Activated naive CD8-positive, alpha-beta T cell treated with anti-CD3 and anti-CD28 coated beads, Interleukin-2, amount 10 ng/mL, durations not matched to agents 7 days and 5 days (primary cell): ENCODE measurements at places on chromosomes 13 and 19. TPM values are rescaled to one million over a fixed set of nuclear protein-coding genes. Genes with fewer than 3 reads are reported as not detected.

GRCh38 chr13:31860002-31860401 lies 120.7 kb downstream of the RXFP2 start:
- no peaks in the 10 kb centered on the region for H3K4me1 ChIP-seq
- no peak for DNase-seq
- H3K36me3 ChIP-seq: no peaks in the 10 kb centered on the region
- no peak overlapping the region for H3K27ac ChIP-seq

DNA sequence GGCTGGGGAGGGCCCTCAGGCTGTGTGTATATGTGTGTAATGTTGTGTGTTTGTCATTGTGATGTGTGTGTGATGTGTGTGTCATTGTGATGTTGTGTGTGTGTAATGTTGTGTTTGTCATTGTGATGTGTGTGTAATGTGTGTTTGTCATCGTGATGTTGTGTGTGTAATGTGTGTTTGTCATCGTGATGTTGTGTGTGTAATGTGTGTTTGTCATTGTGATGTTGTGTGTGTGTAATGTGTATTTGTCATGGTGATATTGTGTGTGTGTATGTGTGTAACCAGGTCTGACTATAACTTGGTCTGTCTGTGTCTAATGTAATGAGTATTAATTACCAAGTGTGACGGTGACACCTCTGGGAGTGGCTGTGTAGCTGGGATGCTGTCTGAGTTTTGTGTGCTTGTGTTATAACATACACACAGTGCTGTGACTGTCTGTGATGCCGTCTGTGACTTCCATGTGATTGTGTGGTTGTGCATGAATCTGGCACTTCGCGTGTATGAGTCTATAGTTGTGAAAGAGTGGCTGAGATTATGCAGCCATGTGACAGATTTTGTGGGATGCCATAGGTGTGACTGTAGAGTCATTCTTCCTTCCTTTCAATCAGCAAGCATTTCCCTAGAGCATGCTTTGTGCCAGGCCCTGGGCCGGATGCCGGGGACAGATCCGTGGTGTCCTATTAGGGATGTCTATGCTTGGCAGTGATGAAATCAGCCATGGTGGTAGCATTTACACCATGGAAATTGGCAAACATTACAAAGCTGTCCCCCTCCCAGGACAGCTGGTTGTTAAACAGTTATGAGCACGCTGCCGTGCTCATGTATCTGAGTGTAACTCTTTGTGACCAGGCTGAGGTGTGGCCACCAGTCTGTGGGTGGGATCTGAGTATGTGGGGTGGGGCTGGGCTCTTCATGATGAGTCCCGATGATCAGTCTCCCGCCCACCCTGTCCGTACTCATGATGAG lies 6.4 kb downstream of the TNFSF14 start:
- H3K4me3 ChIP-seq: no peak overlapping the region
- H3K4me1 ChIP-seq: peaks cover 31% of the 10 kb centered on the region
- H3K27ac ChIP-seq: no peak overlapping the region
- H3K36me3 ChIP-seq: peaks cover 44% of the 10 kb centered on the region

GRCh38 chr13:104289400-104289799 lies 1223.2 kb upstream of the SLC10A2 start:
- DNase-seq: no peak
- H3K27ac ChIP-seq: no peak overlapping the region
- H3K36me3 ChIP-seq: no peaks in the 10 kb centered on the region
- no peaks in the 10 kb centered on the region for H3K4me1 ChIP-seq
- no peak overlapping the region for H3K4me3 ChIP-seq

GRCh38 chr13:93496985-93497673 lies 270.5 kb downstream of the GPC6 start:
- DNase-seq: no peak
- no peaks in the 10 kb centered on the region for H3K36me3 ChIP-seq
- H3K27ac ChIP-seq: no peak overlapping the region
- no peaks in the 10 kb centered on the region for H3K4me1 ChIP-seq
- no peak overlapping the region for H3K4me3 ChIP-seq

DNA sequence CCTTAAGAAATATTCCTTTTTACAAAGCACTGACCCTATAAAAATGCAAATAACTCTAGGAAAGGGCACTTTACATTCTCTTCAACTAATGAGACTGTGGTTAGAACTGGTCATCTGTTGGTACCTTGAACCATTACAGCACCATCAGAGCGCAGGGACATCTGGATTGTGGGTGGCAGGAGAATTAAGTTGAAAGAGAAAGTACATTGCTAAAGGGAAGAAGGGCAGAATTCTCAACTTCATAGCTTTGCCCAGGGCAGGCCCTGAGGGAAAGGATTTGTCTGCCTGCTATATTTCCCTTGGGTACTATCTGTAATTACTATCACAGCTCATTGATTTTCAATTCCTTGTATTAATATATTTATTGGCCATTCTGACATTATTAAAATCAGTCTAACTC lies 196.8 kb downstream of the KLF12 start:
- no peak for DNase-seq
- peaks cover 13% of the 10 kb centered on the region for H3K36me3 ChIP-seq
- H3K4me1 ChIP-seq: peaks cover 42% of the 10 kb centered on the region

DNA sequence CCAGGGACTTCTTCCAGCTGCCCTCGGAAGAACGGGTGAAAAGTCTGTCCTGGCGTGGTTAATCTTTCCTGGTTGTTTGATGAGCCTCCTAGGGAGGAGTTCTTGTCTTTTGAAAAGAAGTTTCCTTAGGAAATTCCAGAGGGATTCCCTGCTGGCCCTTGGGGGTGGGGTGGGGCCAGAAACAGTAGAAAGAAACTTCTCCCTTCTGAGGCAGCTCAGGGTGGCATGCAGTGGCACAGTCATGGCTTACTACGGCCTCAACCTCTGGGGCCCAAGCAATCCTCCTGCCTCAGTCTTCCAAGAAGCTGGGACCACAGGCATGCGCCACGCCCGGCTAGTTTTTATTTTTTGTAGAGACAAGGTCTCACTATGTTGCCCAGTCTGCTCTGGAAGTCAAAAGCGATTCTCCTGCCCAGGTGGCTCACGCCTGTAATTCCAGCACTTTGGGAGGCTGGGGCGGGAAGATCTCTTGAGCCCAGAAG lies 1.5 kb downstream of the ZNF101 start:
- peaks cover 26% of the 10 kb centered on the region for H3K4me1 ChIP-seq
- peaks cover 57% of the 10 kb centered on the region for H3K36me3 ChIP-seq
- H3K27me3 ChIP-seq: no peaks in the 10 kb centered on the region
- no peak for DNase-seq

GRCh38 chr19:33904681-33905080 lies 108.0 kb downstream of the KCTD15 start:
- no peak for DNase-seq
- H3K4me3 ChIP-seq: no peak overlapping the region
- H3K36me3 ChIP-seq: no peaks in the 10 kb centered on the region
- peaks cover 2% of the 10 kb centered on the region for H3K4me1 ChIP-seq
- H3K27me3 ChIP-seq: peaks cover 38% of the 10 kb centered on the region

DNA sequence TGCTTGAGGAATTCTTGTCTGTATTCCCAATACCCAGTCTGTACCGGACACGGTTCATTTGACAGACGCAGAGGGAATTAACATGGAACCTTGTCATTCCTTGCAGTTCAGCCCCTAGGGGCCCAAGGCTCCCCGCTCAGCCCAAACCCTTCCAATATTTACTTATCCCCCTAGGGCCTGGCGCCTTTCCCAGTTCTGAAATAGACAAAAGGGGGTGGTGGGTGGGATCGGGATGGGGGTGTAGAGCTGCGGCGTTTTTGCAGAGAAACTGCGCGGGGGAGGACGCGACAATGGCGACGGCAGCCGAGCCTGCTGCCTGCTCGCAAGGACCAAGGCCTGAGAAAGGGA lies 583 bp downstream of the AKAP8L start:
- peak overlapping the region; percentile 98 for H3K4me3 ChIP-seq
- no peak for DNase-seq
- peaks cover 30% of the 10 kb centered on the region for H3K4me1 ChIP-seq
- H3K36me3 ChIP-seq: peaks cover 26% of the 10 kb centered on the region
- H3K27me3 ChIP-seq: no peaks in the 10 kb centered on the region
- H3K27ac ChIP-seq: peak overlapping the region; percentile 100

DNA sequence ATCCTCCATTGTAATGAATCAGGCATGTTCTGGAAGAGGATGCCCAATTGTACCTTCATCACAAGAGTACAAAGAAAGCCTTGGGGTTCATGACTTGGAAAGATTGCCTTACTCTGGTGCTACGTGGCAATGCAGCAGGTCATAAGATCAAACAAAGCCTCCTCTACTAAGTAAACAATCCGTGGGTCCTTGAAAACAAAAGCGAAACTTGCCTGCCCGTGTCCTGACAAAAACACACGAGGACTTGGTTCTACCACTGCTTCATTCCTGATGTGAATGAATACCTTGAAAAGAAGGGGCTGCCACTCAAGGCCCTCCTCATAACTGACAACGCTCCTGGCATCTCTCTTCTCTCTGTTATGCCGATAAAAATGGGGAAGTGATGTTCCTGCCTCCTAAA lies 18.9 kb downstream of the ZNF563 start:
- peaks cover 33% of the 10 kb centered on the region for H3K36me3 ChIP-seq
- no peak overlapping the region for H3K27ac ChIP-seq
- no peaks in the 10 kb centered on the region for H3K27me3 ChIP-seq

DNA sequence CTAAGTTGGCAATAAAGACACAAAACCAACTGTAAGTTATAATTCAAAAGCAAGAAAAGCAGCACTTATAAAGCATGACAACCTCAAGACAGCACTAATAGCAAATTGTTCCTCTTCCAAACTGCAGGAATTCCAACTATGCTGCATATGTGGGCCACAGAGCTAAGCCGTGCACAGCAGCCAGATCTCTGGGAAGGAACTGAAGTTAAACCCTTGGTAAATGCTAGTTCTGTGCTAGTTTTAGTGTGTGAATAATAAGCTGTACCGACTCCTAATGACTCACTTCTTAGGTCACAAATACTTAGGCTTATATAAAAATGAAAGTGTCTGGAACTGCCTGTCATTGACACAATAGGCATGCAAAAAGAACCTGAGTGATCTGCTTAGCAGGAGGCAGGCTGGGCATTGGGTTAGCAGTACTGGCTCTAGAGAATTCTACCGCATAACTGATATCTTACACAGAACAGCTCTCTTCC lies 21.2 kb upstream of the GTF3A start:
- H3K27me3 ChIP-seq: peaks cover 4% of the 10 kb centered on the region
- DNase-seq: no peak
- H3K4me3 ChIP-seq: no peak overlapping the region
- H3K4me1 ChIP-seq: no peaks in the 10 kb centered on the region
- no peak overlapping the region for H3K27ac ChIP-seq

DNA sequence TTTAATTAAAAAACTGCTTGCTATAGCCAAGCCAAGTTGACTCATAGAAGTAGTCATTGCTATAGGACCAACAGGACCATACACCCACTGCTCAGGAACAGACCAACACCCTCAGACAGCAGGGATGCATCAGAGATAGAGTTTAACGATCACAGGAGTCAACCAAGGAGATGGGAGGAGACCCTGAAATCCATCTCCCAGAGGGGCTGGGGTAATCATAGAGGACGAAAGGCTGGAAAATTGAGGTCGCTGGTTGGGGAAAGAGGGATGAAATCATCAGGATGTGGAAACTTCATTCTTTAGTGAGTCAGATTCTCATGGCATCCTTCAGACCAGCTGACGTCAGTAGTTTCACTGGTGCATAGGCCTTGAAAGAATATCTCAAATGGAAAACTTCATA lies 160.4 kb upstream of the GPC6 start:
- no peak for DNase-seq
- no peaks in the 10 kb centered on the region for H3K27me3 ChIP-seq
- H3K36me3 ChIP-seq: no peaks in the 10 kb centered on the region
- no peak overlapping the region for H3K4me3 ChIP-seq
- H3K4me1 ChIP-seq: no peaks in the 10 kb centered on the region

GRCh38 chr13:27663947-27664346 lies 42.3 kb downstream of the POLR1D start:
- peaks cover 16% of the 10 kb centered on the region for H3K36me3 ChIP-seq
- no peak for DNase-seq
- no peaks in the 10 kb centered on the region for H3K27me3 ChIP-seq
- no peak overlapping the region for H3K4me3 ChIP-seq

GRCh38 chr13:79710376-79710775 lies 229.4 kb downstream of the NDFIP2 start:
- H3K36me3 ChIP-seq: no peaks in the 10 kb centered on the region
- no peaks in the 10 kb centered on the region for H3K27me3 ChIP-seq
- no peaks in the 10 kb centered on the region for H3K4me1 ChIP-seq
- DNase-seq: no peak

DNA sequence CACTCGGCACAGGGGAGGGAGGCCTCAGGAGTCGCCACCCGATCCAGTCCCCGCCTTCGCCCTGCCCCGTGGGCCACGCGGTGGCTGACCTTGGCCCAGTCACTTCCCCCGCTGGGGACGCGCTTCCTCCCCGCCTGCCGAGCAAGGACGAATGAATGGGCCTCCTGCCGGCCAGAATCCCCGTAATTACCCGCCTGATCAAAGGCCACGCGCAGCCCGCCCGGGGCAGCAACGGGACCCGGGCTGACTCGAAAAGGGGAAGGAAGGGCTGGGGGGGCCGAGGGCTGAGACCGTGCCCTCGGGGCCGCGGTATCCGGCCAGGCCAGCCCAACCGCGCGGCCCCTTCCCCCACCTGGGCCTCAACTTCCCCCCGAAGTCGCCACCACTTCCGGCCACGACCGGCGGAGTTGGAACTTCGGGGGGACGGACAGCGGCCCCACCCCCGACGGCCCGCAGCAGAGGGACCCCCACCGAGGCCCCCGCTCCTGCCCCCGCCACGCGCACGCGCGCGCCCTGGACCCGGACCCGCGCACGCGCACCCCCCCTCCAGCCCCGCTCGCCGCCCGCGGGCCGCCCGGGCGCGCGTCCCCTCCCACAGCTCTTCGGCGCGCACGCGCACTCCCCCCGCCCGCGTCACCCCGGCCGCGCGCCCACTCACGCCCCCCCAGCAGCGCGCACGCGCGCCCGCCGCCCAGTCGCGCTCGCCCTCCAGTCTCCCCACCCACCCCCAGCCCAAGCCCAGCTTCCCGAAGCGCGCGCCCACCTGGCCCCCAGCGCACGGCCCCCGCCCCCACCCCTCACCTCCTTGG lies 520 bp downstream of the ZNF787 start:
- peak overlapping the region; percentile 92 for H3K4me3 ChIP-seq
- H3K27me3 ChIP-seq: no peaks in the 10 kb centered on the region
- peak overlapping the region; percentile 96 for H3K27ac ChIP-seq
- H3K4me1 ChIP-seq: peaks cover 27% of the 10 kb centered on the region
- peak; percentile 90 for DNase-seq
- no peaks in the 10 kb centered on the region for H3K36me3 ChIP-seq

DNA sequence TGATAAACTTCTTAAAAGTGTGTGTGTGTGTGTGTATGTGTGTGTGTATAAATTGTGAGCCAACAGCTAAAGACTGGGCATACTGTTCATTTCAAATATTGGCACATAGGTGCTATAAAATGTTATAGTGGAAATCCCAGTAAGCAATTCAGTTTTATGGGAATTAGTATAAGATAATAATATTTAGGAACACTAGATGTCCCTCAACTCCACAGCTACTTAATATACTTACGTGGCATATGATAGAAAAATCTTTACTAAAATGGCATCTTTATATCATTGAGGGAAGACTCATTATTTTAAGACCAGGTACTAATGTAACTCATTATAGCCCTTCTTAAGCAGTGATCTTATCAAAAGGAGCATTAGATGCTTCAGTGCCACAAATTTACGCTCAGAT lies 266.2 kb downstream of the MAB21L1 start:
- no peak overlapping the region for H3K27ac ChIP-seq
- H3K4me3 ChIP-seq: no peak overlapping the region
- H3K36me3 ChIP-seq: no peaks in the 10 kb centered on the region
- H3K4me1 ChIP-seq: no peaks in the 10 kb centered on the region

GRCh38 chr13:100130092-100130491 lies 41.2 kb downstream of the PCCA start:
- H3K4me3 ChIP-seq: no peak overlapping the region
- H3K36me3 ChIP-seq: peaks cover 11% of the 10 kb centered on the region
- peaks cover 15% of the 10 kb centered on the region for H3K4me1 ChIP-seq
- H3K27ac ChIP-seq: peak overlapping the region; percentile 63

Gene PDX1
- not detected for total RNA-seq

Gene OR7A5
- total RNA-seq: not detected

Gene KLF12
- 43.9 TPM for total RNA-seq

Gene CGB3
- not detected for total RNA-seq

Gene EGLN2
- total RNA-seq: 158 TPM
